Activated CD4-positive, alpha-beta T cell treated with anti-CD3 and anti-CD28 coated beads, Interleukin-2, amount 50 U/mL, for 24 hours (primary cell): ENCODE measurements at places on chromosomes 12 and 14.

DNA sequence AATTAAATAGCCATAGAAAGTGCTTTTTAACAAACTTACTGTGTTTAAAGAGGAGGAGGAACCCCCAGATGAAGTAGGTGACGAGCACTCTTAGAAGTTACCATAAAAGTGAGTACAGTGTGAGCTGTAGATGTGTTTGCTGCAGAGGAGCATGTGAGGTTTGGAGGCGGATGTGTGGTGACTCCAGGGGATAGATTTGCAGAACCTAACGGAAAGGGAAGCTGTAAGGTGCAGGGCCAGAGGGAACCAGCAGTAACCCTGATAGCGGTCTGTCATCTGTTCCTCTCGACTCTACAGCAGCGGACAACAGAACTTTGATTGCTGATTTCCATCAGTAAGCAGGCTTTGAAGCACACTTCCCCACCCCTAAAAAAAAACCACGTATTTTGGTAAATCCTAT, 5.2 kb downstream of the CALM1 start:
- no peak for DNase-seq

DNA sequence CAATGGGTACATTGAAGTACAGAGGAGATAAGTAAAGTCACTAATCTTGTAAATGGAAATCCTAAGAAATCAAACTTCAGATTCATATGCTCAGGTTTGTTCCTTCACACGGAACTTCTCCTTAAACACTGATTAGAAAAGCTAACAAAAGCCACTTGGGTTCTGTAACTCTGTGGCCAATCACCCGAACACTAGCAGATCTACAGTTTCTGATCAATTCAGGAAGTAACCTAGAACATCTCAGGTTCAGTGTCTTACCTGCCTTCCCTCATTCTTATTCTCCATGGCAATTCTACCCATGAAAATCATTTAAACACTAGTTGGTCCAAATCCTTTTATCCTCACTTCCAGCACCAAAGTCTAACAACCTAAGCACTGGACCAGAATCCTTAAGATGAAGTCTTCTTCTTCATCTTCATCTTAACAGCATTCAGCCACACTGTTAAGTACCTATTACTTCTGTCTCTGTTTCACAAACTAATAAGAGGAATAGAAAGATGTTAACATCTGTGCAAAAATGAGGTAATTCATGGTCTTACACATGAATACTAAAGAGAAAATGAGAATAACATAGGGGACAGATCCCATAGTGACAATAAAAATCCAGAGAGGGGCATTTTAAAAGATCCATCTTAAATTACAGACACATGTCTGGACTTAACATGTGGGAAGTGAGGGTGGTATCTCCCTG, 184.5 kb downstream of the SSPN start:
- DNase-seq = no peak

- no peak for DNase-seq
Observed at GRCh38 chr14:92427096-92427495, 86.5 kb upstream of the RIN3 start.

DNA sequence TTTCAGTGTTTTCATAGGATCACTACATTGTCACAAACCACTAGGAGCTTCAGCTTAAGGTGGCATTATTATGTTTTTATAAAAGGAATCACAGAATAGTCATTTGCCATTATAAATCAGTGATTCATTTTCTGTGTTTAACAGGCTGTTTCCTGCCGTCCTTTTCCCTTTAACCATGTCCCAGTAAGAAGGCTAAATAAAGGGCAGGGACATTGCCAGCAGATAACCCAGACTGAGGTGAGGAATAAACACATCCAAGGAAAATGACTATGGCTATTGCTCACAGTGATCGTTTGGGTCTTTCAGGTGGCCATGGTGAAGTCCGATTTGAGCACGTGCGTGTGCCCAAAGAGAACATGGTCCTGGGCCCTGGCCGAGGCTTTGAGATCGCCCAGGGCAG, 17.9 kb upstream of the ALDH2 start:
- no peak for DNase-seq

GRCh38 chr12:100720016-100720654, 74.4 kb upstream of the ANO4 start:
- DNase-seq = no peak
